ENCODE measurements at places on chromosomes 1 and 21.
A peak's percentile ranks its signal among the peaks of the same experiment; 100 is the strongest.

DNA sequence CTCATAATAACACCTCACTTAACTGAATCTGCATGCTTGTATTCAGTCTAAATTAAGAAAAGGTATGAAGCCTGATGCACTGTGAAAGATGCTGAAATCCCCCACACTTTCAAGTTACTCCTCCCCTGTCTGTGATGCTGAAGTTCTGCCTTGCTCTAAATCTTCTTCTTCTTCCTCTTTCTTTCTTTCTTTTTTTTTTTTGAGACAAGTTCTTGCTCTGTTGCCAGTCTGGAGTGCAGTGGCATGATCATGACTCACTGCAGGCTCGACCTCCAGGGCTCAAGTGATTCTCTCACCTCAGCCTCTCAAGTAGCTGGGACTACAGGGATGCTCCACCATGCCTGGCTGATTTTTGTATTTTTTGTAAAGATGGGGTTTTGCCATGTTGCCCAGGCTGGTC lies 231.0 kb upstream of the B3GALT2 start:
- no peak for DNase-seq

DNA sequence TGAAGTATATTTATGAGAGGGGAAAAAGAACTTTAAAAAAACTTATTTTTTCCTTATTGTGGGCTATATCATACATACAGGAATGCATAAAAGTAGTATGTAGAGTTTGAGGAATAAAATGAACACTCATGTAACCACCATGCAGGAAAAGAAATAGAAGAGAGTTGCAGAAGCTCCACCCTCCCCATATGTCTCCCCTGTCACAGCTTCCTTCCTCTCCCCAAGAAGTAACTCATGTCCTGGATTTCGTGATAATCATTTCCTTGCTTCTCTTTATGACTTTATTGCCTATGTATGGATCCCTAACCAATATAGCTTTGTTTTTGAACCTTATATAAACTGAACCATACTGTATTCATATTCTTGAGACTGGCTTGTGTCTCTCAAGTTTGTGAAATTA lies 126.4 kb downstream of the ZZZ3 start:
- DNase-seq = no peak

DNA sequence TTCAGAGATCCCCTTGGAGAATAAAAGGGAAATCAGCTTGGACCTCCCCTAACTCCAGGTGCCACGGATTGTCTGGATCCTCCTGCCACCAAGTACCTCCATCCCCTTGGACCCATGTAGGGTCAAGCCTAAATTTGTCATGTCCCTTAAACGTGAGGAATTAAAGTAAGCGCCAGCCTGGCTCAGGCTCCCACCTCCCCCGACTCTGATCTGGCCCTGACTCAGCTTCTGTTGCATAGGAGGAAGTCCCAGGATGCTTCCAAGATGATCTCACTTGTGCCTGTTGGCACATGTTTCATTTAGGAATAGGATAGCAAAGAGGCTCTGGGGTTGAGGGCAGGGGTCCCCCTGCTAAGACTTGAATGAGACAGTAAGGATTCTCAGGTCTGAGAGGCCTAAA lies 231.9 kb upstream of the JUN start:
- no peak for DNase-seq

DNA sequence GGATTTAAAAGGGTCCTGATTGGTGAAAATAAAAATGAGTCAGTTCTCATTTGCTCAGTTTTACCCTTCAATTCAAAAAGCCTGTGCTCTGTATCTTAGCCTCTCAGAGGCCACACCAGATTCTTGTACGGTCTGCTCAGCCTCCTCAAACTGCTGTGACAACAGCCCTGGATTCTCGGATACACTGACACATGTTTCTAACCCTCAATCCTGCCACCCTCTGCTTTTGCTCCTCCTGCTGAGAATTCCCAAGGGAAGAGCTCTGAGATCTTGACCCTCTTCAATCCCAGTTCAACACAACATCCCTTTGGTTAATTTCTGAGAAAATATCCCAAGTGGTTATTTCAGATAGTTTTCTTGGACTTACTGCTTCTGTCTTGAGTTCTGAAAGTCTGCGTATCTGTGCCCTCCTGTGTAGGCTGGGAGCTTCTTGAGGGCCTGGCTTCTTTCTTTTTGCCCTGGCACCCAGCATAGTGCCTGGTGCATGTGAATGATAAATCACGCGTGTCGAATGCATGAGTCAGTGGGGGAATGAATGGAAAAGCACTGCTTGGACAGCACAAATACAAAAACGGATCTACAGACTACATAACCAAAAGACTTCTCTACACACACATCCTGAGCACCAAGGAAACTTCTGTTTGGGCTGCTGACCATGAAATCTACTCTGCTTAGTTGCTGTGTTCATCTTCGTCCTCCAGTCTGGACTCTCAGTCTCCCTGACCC lies 24.5 kb downstream of the IRF2BP2 start:
- DNase-seq = no peak

GRCh38 chr1:202858331-202858730 lies 30.6 kb downstream of the RABIF start:
- DNase-seq = no peak

DNA sequence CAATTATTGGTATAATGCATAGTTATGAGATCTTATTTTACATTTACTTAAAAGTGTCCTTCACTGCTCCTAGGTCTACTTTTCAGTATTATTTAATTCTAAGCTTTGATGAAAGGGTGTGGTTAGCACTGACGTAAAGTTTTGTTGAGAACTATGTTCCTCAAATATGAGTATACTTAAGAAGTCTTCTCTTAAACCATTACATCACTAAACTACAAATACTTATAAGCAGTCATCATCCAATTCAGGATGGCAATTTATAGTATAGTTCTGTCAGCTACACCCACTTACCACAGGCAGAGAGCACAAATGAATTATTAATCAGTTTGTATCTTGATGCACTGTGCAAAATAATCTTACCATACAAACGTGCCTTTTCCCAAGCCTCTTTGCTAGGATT lies 27.0 kb downstream of the TRMT1L start:
- no peak for DNase-seq

DNA sequence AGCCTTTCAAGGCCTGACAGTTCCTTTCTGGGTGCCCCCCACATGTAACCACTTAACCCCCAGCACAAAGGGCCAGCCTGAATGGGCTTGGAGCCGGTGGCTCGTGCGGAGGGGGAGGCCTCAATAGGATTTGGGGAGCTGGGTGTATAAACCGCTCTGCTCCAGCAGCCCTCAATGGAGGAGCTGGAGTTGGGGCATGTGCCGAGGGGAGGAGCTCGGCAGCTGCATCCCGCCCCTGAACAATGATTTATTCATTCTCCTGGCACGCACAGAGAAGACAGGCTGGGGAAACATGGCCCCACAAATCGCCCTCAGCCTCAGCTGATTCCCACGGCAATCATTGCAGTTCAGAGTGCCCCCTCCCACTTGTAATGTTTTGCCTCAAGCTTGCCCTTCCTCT lies 6.9 kb upstream of the C1orf216 start:
- no peak for DNase-seq

GRCh38 chr21:44911384-44912157 lies 9.1 kb downstream of the ITGB2 start:
- peak; percentile 12 for DNase-seq

GRCh38 chr1:39398278-39399021 lies 93.0 kb upstream of the BMP8A start:
- no peak for DNase-seq

GRCh38 chr1:64527165-64527564 lies 57.2 kb downstream of the CACHD1 start:
- no peak for DNase-seq

DNA sequence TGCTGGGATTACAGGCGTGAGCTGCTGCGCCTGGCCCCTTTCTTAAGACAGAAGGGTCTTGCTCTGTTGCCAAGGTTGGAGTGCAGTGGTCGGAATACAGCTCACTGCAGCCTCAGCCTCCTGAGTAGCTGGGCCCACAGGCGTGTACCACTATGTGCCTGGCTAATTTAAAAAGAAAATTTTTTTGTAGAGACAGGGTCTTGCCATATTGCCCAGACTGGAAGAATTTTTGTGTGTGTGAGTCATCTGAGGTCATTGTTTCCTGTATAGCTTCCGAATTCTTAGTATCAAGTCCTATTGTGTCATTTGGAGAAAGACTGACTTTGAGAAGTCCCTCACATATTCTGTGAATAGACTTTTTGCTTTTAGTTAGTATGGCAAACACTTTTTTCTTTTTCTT lies 4.7 kb downstream of the SZRD1 start:
- DNase-seq = no peak

GRCh38 chr1:237042526-237042891 lies 525 bp downstream of the RYR2 start:
- DNase-seq = no peak

- DNase-seq = no peak
Observed at GRCh38 chr1:9410737-9411297, 118.1 kb downstream of the SPSB1 start.

GRCh38 chr1:213094446-213094845 lies 43.4 kb downstream of the RPS6KC1 start:
- no peak for DNase-seq

GRCh38 chr21:18023711-18024110 lies 204.6 kb upstream of the C21orf91 start:
- DNase-seq = no peak

DNA sequence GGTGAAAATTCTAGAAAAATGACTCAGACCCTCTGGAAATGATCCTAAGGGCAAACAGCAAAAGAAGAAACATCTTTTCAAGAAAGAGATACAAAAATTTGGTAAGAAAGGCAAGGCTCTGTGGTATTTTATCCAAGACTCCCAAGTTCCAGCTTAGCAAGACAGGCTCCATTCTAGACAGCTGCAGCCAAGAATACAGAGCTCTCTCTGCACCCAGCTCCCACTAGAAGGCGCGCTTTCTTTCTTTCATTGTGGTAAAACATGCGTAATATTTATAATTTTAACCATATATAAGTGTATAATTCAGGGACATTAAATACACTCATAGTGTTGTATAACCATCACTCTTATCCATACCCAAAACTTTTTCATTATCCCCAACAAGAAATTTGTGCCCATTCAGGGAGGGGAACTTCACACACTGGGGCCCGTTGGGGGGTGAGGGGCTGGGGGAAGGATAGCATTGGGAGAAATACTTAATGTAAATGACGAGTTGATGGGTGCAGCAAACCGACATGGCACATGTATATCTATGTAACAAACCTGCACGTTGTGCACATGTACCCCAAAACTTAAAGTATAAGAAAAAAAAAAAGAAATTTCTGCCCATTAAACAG lies 2.2 kb upstream of the HFM1 start:
- DNase-seq = no peak

GRCh38 chr1:43539726-43540434 lies 9.2 kb downstream of the PTPRF start:
- DNase-seq = no peak

DNA sequence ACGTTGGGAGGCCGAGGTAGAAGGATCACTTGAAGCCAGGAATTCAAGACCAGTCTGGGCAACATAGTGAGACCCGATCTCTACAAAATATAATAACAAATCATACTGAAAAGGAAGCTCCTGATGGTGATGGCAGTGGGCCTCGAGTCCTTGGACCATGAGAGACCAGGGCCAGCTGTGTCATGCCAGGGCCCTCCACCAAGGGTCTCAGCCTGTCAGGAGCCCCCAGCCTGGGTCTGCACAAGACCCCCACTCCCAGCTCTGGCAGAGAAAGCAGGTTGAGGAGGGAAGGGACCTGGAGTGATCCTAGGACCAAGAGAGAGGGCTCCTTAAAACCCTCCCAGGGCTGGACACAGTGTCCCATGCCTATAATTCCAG lies 6.7 kb upstream of the CTRC start:
- DNase-seq = no peak

DNA sequence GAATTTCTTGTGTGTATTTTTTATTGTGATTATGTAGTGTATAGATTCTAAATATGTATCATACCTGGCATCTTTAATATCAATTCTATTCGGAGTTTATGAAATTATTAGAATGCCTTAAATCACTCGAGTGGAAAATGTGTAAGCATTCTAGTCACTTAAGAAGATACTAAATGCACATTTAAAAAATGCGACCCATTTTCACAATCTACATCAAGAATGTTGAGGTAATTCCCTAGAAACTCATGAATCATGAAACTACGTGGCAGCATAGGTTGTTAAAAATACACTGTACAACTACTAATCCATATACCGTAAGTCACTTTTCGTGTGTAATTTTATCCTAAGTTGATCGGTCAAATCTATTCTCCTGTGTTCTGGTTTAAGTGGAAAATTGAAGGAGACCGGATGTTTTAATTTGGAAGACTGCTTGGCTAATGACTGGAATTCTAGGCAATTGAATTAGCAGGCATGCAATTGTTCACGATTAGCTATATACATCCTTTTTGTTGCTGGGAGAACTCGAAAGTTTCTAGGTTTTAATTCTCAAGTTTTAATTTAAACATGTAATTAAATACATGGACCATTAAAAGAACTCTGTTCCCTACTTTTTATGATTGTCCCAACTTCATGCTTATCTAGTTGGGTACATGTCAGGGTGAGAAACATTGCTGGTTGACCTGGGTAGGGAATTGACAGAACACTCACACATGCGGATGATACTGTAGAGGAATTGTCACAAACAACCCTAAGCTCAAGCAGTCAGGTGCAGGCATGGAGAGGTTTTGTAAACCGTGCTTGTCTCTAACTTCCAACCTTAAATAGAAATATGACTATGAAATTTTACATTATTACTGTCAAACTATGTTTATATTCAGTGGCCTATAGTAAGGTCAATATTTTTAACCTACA lies 6.6 kb downstream of the ZBTB18 start:
- DNase-seq = no peak

DNA sequence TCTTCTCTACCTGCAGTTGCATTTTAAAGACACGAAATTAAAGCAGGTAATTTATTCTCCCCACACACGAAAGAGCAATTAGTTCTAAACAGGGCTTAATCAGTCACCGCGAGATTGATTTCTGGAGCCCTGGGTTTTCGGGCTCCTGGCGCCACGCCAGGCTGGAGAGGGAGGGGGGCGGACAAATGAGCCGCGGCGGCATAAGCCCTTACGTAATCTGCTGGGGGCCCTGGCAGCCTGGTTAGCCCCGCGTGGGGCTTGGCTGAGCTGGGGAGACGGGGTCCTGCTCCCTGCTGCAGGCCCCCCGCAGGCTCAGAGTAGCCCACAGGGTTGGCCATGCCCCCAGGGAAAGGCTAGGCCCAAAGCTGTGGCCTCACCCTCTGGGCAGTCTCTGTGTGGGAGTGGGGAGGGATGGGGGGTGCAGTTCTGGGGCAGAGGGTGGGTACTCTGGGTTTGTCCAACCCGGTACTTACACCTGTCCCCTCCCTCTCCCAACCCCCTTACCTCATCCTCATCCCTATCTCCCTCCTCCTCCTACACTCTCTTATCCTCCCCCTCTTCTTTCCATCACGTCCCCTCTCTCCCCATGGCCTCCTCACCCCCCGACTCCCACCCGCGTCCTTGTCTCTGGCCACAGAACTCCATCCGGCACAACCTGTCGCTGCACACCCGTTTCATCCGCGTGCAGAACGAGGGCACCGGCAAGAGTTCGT lies 19.9 kb downstream of the FOXO6 start:
- DNase-seq = peak; percentile 90

- no peak for DNase-seq
Observed at GRCh38 chr1:15945011-15945831, 30.7 kb downstream of the ZBTB17 start.

DNA sequence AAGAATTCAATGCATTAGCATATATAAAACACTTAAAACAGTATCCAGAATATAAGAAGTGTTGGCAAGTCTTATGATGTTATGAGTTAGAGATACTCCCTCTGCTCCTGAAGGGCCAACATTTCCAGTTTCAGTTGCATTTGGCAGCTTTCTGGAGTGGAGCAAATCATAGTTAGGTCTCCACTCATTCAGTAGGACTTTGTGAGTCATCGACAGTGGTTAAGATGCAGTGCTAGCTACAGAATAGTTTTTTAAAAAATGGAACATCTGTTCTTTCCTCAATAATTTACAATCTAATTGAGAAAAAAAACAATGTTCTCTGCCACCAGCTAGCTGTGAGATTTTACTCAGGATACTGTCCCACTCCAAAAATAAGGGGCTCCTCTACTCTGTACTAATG lies 389.1 kb downstream of the HLX start:
- DNase-seq = no peak

Data from NCI-H2081 treated with DMSO at 0.1 percent for 48 hours (cell line).